ENCODE measurements at places on chromosomes 1 and 21.

DNA sequence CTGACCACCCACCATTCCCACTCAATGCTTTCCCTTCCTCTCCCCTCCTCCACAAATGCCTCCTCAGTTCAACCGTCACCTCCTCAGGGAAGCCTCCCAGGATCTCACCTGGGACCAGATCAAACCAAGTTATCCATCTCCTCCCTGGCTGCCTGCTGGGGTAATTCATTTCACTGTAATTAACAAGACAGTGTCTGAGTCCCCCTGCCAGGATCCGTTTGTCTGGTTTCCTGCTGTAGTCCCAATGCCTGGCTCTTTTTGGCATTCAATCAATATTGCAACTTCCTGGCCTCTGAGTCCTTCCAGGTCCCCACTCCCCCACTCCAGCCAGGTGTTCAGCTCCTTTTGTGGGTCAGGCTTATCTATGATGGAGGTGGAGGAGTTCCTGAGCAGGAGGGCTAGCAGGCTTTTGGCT, 687.7 kb downstream of the PTPRU start:
- DNase-seq = no peak

GRCh38 chr1:30759718-30760281, 2.2 kb upstream of the LAPTM5 start:
- DNase-seq = no peak

GRCh38 chr1:11294951-11295350, 22.0 kb downstream of the UBIAD1 start:
- DNase-seq = no peak

DNA sequence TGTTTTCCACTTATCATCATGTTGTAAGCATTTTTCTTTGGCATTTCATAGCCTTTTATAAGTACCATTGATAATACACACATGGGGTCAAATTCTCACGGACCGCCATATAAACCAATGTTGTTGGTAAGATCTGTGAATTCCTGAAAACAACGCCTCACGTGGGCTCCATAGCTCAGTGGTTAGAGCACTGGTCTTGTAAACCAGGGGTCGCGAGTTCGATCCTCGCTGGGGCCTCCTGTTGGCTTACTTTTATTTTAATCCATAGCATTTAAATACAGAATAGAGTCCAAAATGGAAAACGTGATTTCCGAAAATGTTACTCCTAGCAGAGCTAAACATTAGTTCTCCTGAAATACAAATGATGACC, 83.1 kb downstream of the HHIPL2 start:
- peak; percentile 64 for DNase-seq

DNA sequence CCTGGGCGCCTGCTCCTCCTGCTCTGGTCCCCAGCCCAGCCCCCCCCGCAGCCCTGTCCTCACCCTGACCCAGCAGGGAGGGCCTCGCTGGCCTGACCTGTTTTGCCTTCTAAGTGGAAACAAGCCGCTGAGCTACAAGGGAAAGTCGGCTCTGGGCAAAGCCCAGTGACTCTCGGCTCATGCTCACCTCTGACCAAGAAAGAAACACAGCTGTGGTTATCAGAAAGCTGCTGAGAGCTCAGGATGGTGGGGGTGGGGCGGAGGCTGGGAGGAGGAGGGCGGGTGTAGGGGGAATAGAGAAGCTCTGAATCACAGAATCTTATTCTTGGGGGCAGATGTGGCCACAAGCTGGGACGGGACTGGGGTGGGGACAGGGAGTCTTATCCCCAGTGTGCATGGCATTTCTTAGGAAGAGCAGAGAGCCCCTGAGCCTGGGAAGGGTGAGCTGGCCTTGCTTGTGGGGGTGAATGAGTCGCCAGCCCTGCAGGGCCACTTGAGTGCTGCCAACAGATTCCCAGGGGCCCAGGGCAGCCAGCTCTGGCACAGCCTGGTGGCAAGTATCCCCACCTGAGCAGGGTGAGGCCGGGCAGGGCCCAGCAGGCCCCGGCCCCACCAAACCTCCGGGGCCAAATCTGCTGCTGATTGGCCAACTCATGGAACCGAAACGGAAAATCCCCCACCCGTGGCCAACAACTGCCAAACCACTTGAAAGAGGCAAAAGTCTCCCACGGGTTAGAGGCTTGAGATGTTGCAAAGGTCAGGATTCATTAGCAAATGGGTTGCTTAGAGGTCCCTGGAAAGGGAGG, 120.6 kb downstream of the SPSB1 start:
- DNase-seq = no peak

- peak; percentile 93 for DNase-seq
These were observed 354.3 kb upstream of the NEGR1 start for GRCh38 chr1:72636631-72637030.

DNA sequence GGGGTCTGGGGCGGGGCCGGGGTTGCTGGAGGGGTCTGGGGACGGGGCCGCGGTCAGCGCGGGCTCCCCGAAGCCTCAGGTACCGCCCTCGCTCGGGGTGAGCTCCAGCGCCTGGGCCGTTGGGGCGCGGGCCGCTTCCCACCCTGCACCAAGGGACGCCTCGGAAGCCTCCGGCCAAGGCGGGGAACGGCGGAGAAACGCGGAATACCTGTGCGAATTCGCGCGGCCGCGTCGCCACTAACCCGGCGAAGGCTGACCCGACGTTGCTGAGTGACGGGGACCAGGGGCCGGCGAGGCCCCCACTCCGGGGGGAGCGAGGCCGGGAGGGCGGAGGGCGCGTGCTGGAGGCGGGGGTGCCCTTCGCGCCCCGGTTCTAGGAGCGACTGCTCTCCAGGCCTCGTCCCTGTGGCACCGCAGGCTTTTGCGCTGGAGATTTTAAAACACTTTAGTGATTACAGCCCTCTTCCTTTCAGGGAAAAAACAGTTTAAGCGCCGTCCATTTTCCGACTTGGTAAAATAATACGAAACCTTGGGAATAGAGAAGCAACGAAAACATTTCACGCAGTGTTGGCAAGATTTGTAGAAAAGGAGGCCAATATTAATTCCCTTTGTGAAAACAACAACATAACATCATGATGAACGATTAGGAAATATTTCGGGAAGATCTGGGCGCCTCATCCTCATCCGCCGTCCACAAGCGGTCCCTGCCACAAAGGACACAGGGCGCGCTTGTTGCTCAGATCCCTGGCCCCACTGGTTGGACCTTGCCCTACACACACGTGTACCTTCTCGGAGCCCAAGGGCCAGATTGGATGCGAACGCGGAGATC, 971 bp upstream of the GNG4 start:
- peak; percentile 23 for DNase-seq

DNA sequence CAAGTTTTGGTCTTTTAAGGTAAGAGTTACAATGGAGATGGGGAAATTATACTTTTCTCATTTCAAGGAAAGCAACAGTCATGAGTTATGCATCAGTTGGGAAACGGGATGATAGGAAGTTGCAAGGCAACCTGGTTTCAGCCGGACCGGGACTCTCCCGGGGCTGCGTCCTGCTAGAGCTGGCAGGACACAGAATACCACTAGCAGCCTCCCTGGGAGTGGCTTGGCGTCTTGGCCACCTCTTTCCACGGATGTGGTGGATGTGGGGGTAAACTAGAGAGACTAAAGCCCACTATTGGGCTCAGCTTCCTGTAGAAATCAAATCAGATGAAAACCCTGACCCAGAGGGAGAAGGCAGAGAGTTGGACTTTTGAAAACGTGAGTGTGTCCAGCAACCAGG, 71.9 kb downstream of the ADARB1 start:
- no peak for DNase-seq

GRCh38 chr21:33162436-33162951, 67.2 kb upstream of the IFNAR2 start:
- DNase-seq = peak; percentile 92

- DNase-seq = no peak
These were observed 725.4 kb upstream of the RGS18 start for GRCh38 chr1:191432817-191433216.

- no peak for DNase-seq
These were observed 11.0 kb upstream of the HEYL start for GRCh38 chr1:39650431-39650830.

GRCh38 chr1:31266547-31266946, 26.9 kb upstream of the NKAIN1 start:
- DNase-seq = peak; percentile 41

- no peak for DNase-seq
These were observed 99.9 kb downstream of the C1orf94 start for GRCh38 chr1:34276606-34277005.

GRCh38 chr1:184023171-184023570, 14.4 kb downstream of the COLGALT2 start:
- no peak for DNase-seq

Measured in cerebellar cortex (tissue), 1 donor.